Fibroblast of villous mesenchyme (primary cell): ENCODE measurements at places on chromosomes 3 and 15.

- DNase-seq: peak; percentile 5
These were observed 52.7 kb upstream of the GCNT3 start for GRCh38 chr15:59558851-59559250.

DNA sequence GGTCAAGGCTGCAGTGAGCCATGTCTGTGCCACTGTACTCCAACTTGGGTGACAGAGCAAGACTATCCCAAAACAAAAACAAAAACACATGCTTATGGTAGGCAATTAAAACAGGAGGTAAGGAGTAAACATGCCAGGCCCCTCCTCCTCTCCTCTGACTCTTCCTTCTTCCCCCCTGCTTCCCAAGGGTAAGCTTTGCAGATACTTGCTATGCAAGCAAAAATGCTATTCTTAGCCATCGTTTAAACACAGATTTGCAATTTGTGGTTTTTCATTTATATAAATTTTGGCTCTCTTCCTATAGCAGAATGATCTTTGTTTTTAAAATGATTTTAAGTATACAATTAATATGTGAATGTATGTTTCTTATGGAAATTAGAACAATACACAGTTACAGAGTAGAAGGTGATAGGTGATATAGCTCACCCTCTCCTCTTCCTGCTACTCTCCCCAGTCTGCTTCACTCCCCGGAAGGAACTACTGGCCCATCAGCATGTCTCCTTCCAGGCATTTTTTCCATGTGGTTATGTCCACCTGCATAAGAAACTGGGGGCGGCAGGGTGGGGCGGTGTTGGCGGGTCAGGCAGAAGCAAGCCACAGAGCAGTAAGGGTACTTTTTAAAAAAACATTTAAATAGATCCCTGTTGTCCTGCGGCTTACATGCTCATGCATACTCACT is 42.1 kb downstream of the IGF1R start:
- DNase-seq: no peak

GRCh38 chr3:14473411-14473891 is 66.7 kb downstream of the GRIP2 start:
- DNase-seq: peak; percentile 83

DNA sequence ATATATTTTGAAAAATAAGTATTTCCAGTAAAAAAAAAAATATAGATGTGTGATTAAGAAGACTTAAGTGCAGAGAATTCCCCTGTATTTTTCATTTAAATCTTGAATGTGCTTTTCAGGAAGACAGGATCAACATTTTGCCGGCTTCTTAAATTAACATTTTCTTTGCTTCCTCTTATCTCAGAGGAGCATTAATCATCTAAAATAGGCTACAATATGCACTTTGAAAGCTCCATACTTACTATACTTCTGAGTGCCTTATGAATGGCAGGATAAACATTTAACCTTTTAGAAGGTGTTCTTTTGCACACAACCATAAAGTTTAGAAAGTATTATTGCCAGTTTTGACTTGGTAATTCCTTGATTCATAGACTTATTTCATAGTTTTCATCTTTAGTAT is 164.3 kb downstream of the ECT2 start:
- DNase-seq: peak; percentile 14

DNA sequence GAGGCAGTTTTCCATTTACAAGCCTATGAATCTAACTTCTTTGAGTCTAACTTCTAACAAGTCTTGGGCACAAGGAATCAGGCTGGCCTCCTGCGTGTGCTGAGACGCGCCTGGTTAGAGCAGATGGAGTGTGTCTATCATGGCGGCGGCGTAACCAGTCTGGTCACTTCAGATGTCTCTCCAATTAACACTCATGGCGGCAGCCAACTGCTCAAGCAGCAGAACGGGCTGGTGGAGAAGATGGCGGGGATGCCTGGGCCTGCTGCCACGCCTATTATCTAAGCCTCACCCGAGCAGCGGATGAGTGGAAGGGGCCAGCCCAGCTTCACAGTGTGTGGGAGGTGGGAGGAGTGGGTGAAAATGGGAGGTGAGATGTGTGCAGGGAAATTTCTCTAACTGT is 246.4 kb upstream of the TPRG1 start:
- no peak for DNase-seq

DNA sequence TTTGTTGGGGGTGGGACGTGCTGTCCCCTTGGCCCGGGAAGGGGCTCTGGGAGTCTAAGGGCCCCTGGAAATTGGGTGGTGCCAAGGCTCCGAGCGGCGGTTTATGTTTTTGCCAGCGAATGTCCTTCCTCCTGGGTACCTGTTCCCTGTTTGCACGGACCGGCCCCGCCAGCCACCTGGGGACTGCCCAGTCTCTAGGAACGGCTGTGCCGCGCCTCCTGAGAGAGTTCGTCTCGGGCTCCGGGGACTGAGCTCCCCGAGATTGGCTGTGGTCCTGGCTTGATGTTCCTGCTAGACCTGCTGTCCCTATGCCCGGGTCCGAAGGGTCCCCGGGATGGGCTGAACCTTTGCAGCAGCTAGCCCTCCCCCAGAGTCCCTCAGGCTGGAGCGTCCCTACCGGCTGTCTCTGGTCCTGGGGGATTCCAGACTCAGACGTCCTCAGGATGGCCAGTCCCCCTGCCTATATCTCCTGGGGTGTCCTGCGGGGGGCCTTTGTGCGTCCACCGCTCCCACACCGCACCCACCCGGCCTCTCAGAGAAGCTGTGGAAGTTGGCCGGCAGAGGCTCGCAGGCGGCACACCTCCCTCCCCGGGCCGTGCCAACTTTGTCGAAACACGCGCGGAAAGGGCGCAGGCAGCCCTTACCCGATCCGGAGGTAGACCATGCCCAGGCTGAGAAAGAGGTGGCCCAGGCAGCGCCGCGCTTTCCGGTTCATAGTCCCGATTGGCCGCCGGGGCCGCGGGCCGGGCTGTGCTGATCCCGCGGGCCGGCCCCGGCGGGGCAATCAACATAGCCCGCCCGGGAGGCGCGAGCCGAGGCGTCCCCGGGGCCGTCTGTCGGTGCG is 547 bp downstream of the WNT7A start:
- DNase-seq: no peak

GRCh38 chr15:101573951-101574350 is 78.2 kb downstream of the TM2D3 start:
- no peak for DNase-seq

- no peak for DNase-seq
These were observed 92.9 kb downstream of the APBA2 start for GRCh38 chr15:28978661-28979060.
